G401 (cell line): ENCODE measurements at places on chromosomes 5 and 9. TPM values are rescaled to one million over a fixed set of nuclear protein-coding genes. Genes with fewer than 3 reads are reported as not detected.

DNA sequence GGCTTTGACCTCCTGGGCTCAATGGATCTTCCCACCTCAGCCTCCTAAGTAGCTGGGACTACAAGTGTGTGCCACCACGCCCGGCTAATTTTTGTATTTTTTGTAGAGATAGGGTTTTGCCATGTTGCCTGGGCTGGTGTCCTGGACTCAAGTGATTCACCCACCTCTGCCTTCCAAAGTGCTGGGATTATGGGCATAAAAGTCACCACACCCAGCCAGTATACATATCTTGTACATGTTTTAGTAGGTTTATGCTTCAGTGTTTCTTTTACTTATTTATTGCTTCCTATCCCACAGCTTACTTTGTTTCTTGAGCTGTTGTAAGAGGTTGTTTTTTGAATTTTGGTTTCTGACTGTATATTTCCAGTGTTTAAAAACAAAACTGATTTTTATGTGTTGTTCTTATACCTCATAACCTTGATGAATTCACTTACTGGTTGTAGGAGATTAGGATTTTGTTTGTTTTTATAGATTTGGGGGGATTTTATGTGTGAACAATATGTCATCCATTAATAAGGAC is 12.9 kb downstream of the FBXW5 start:
- no peak for DNase-seq

Gene TNC
- not detected in 2 replicates for total RNA-seq

Gene LCNL1
- total RNA-seq, result not detected in 2 replicates

DNA sequence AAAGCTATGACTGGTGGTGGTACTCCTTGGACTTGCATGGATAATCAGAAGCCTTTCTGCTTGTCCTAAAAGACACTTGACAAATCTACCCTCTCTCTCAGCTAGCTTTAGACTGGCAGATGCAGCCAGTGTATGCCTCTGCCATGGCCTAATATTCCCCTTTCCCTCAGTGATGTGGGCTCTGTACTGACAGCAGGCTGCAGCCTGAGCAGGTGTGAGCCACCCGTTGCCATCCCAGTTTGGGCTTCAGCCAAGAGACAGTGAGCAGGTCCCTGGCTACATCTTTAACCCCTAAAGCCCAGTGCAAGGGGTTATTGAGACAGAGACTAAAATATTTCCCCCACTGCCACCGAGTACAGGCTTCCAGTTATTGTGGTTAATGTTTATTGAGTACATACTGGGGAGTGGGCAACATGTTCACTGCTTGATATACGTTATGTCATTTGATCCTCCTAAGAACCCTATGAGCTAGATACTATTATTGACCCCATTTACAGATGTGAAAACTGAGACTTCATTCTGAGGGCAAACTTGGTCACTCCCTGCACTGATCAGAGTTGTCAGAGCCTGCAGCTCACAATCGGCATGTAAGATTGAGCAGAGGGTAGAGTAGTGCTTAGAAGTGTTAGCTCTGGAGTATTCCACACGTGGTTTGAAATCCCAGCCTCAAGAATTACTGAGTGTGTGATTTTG is 254.2 kb downstream of the ARHGAP26 start:
- peak; percentile 40 for DNase-seq
